Inflammatory macrophage (primary cell): ENCODE measurements at places on chromosomes 2 and 18.

DNA sequence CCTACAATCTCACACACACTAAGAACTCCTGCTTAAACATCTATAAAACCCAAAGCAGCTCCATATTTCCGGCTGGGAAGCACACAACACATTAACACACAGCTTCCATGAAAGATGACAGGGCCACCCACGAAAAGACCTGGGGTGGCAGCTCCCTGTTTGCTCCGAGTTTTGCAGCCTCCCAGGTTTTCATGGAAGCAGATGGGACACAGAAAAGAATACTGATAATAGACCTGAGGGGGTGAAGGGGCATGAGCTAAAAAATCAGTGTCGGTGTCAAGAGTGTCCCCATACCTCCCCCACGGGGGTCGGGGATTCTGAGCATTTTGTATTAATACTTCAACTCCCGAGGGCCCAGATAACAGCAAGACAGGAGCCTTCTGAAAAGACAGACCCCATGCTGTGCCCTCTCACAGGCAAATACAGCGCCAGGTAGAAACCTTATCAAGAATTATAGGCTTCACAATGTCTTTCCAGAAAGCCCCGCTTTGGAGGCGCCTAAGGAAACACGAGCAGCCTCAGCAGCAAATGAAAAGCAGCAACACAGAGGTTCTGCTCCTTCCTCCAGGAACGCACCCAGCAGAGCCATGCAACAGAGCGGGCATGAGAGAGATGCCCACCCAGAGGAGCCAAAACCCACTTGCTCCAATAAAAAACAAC is 50.5 kb downstream of the ZNF516 start:
- no peak for DNase-seq

DNA sequence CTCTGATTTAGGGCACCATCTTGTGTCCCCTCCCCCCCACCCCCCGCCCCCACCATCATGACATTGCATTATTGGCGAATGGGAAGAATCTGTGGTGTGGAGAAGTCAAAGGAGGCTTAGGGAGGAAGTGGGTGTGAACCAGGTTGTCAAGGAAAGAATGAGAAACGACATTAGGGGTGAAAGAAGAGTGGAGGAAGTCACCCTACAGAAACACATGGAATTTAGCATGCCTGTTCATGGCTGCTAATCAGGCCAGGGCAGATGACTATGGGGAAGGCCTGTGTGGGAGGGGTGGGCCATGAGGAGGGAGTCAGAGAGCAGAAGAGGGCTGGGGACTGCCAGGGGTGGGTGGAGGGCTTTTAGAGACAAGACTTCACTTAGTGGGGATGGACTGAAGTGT is 81.6 kb downstream of the AOX1 start:
- no peak for DNase-seq

DNA sequence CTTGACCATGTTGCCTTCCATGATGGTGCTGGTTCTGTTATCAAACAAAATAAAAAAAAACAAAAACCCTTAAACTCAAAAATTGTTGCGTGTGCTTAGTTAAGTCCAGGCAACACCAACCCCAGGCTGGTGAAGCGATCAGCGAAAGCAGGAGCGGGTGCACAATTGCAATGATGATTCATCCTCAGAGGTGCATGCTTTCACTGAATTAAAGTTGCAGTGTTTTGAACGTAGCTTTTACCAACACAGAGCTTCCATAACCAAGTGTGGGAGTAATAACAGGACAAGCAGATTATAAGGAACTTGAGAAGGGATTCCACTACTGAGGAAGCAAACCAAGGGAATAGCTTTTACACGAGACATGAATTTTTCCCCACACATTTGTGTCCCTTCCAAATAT is 39.7 kb upstream of the RAPH1 start:
- no peak for DNase-seq

- DNase-seq = no peak
Observed at GRCh38 chr2:67638146-67638545, 241.0 kb downstream of the ETAA1 start.

- no peak for DNase-seq
Observed at GRCh38 chr2:178197791-178198190, 3.5 kb downstream of the OSBPL6 start.

DNA sequence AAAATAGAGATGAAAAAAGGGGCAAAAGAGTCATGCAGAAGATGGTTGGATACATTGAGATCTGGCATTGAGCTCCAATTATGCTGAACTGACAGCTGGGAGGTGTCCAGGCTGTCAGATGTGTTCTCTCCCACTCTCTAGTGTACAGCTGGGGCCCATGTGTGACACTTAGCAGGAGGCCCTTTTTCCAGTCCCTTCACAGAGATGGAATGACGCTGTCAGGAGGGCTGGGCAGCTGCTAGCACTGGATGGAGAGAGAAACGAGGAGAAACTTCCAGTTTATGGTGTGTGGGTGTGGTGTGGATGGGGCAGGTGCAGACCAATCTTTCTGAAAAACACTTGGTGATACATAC is 437.7 kb upstream of the HS6ST1 start:
- DNase-seq = no peak

DNA sequence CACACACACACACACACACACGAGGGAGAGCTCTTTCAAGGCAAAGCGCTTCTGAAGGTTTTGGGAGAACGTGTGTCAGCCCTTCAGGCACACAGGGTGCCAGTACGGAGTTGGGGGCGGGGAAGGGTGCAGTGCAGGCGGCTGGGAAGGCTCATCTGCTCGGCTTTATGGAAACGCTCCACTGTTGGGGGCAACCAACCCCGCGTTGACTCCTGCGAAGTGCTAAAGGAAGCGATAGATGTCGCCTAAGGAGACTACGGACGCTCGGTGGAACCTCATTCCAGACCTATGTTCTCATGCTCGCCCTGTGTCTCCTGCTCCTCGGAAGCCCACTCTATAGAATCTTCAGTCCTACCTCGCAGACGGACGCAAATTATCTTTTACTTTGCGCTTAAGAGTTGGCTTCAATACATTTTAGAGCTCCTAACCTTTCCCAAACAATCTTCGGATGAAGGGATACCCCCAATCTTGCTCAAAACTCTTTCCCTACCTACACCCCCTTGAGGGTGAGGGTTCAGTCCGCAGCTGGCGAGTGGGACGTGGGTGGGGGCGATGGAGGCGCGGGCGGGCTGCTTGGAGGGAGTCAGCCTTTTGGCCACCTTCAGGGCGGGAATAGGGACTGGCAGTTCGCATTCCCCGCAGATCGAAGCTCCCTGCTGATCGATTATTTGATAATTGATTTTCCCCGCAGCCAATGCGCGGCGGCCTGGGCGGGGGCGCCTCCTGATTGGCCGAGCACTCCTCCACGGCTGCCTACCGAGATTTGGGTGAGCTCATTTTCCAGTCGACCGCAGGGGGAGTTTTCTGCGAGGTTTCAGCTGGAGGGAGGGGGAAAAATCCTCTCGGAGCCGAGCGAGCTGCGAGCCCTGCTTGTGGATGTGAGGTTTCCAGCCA is 1.9 kb upstream of the MEIS1 start:
- peak; percentile 51 for DNase-seq

DNA sequence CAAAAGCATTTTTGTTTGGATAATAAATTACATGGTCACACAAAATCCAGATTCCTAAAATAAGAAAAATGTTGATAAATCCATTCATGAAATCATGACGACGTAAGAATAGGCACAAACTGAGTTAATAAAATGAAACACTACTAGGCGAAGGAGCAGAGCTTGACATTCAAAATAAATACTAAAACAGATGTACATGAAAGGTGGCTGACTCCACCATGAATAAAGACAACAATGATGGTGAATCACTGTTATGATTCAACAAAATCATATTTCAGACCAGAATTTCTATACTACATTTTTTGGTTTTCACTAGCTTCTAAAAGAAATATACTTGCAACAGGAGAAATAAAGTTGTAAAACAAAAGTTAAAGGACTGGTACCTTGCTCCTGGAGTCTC is 122.0 kb upstream of the RNU4ATAC start:
- no peak for DNase-seq

DNA sequence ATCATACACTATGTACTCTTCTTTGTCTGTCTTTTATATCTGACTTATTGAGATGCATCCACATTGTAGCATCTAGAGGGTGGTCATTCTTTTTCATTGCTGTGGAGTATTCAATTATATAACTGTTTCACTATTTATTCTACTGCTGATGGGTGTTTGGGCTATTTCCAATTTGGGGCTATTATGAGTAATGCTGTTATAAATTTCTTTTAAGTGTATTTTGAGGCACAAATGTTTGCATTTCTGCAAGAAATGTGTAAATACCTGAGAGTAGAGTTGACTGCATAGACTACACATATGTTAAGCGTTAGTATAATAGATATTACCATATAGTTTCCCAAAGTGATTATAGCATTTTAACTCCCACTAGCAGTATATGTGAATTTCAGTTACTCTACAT is 26.9 kb upstream of the PPP1R1C start:
- DNase-seq = no peak

DNA sequence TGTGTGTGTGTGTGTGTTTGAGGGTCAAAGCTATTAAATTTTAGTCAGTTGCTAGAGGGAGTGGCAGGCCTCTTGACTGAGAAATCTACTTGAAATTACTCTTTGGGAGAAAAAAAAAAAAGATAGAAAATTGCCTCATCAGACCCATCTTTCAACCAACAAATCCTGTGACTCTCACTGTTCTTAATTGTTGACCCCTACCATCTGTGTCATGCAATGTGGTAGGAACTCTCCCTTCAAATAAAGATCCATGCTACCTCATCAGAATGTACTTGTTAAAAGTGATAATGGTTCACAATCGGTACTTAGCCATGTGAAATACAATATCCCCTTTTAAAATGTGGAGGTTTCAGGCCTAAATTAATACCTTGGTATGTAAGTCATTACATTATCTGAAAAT is 670.8 kb upstream of the FANCL start:
- no peak for DNase-seq

GRCh38 chr2:113791697-113792590 is 35.5 kb upstream of the SLC35F5 start:
- no peak for DNase-seq

GRCh38 chr18:13912601-13913000 is 2.7 kb downstream of the MC2R start:
- no peak for DNase-seq

- DNase-seq = no peak
Observed at GRCh38 chr2:19099181-19099580, 259.2 kb downstream of the OSR1 start.

DNA sequence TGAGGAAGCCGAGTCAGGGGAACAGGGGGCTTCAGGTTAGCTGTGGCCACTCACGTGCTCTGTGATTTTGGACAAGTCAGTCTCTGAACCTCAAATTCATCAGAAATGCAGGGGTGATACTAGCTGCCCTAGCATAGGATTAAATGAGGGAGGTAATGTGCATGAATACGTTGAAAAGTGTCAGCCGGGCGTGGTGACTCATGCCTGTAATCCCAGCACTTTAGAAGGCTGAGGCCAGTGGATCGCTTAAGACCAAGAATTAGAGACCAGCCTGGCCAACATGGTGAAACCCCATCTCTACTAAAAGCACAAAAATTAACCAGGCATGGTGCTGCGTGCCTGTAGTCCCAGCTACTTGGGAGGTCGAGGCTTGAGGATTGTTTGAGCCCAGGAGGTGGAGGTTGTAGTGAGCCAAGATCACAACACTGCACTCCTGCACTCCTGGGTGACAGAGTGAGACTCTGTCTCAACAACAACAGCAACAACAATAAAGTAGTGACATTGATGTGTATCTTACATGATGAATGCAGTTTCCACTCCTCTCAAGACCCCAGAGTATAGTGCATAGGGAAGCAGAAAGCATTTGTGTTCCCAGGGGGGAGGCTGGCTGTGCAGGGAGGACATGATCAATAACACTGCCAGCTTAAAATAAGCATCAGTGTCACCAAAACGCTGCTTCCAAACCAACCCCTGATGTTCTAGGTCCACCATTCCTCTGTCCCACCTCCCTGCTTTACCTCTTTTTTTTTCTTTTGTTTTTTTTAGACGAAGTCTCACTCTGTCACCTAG is 68.8 kb downstream of the HNRNPLL start:
- no peak for DNase-seq

GRCh38 chr2:9230881-9231280 is 24.3 kb downstream of the ASAP2 start:
- DNase-seq = peak; percentile 57

DNA sequence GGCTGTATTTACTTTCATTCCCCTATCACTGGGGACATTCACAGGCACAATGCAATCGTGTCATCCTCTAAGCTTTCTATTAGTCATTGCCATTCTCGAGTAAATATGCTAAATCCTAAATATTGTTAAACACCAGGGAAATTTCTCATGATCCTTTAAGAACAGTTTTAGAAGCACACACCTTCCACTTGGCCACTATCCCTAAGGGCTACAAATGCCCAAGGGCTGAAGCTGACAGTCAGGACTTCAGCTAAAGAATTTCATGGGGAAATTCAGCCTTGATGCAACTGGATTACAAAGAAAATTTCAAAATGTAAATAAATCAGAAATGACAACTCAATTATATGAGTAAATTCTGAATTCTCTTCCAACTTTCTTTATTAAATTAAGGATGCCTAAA is 163.1 kb upstream of the PID1 start:
- no peak for DNase-seq

- DNase-seq = peak; percentile 53
Observed at GRCh38 chr2:16644221-16644925, 21.3 kb downstream of the CYRIA start.

- DNase-seq = peak; percentile 2
Observed at GRCh38 chr2:18506883-18507509, 53.5 kb downstream of the RDH14 start.

- no peak for DNase-seq
Observed at GRCh38 chr2:33320573-33320972, 155.9 kb upstream of the RASGRP3 start.

- DNase-seq = no peak
Observed at GRCh38 chr2:238139196-238140039, 950 bp downstream of the KLHL30 start.

GRCh38 chr2:115624332-115624731 is 1181.9 kb downstream of the DPP10 start:
- DNase-seq = no peak

GRCh38 chr2:176984987-176985386 is 227.6 kb upstream of the HNRNPA3 start:
- no peak for DNase-seq

DNA sequence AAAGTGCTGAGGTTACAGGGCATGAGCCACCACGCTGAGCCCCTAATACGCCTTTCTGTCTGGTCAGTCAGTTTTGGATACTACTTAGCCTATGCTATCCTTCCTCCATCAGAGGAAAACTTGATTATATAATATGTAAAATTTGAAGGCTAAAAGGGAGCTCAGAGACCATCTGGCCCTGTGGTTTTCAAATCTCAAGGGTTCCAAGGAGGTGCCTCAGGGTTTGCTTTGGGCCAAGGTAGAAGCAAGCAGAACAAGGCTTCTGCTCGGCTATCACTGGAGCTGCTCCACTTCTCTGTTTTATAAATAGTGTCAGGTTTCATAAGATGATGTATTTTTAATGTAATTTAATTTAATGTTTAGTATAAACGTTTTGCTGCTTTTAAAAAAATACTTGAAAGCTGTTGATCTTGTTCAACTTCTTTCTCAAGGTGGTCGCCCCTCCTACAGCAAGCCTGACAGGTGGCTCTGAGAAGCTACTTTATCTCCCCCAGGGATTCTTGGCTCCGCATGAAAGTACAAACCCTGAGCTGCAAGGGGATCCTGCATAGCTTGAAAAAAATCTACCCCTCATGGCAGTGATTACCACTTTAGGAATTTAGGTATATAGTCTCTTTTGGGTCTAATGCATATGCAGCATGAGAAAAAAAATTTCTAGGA is 290.3 kb downstream of the CNTNAP5 start:
- DNase-seq = no peak
